T-helper 17 cell (primary cell): ENCODE measurements at places on chromosomes 5 and 9.
A peak's percentile ranks its signal among the peaks of the same experiment; 100 is the strongest.

GRCh38 chr5:137734962-137735554 is 831 bp downstream of the KLHL3 start:
- DNase-seq = peak; percentile 19

- no peak for DNase-seq
Measured at GRCh38 chr5:72436796-72437471, 70.3 kb downstream of the ZNF366 start.

DNA sequence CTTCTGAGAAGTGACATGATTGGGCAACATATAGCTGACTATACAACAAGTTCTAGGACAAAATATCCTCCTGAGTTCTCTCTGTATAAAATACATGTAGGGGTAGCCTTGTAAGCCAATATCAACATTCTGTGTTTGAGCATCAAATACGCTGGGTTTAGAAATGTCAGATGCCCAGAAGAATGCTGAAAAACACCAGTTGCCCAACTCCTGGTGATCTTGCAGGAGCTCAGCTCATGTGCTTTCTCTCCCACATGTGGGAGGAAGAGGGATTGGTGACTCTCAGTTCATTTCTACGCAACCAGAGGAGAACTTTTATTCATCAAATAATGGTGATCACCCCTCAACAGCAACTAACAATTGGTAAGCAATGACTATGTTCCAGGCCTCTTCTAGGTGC is 810.9 kb upstream of the ACO1 start:
- no peak for DNase-seq

GRCh38 chr9:38026840-38027527 is 42.0 kb downstream of the SHB start:
- no peak for DNase-seq

- no peak for DNase-seq
Measured at GRCh38 chr9:8628791-8629190, 829.2 kb upstream of the DMAC1 start.
